Breast epithelium (tissue), 4 donors: ENCODE measurements at places on chromosomes 6 and 20. TPM values are rescaled to one million over a fixed set of nuclear protein-coding genes. Genes with fewer than 3 reads are reported as not detected.

The ADISSP gene
- 12.3 TPM for total RNA-seq

The CRYBG1 gene
- 38.3 TPM for total RNA-seq

The PLCB4 gene
- 17.7 TPM for total RNA-seq

- H3K4me3 ChIP-seq = no peak overlapping the region
- H3K27me3 ChIP-seq = no peaks in the 10 kb centered on the region
- no peaks in the 10 kb centered on the region for H3K36me3 ChIP-seq
- no peaks in the 10 kb centered on the region for H3K4me1 ChIP-seq
- no peak overlapping the region for H3K27ac ChIP-seq
Measured at GRCh38 chr20:60845146-60845545, 406.9 kb upstream of the CDH4 start.
